Lung (tissue), 17 donors: ENCODE measurements at places on chromosomes 12 and 14. TPM values are rescaled to one million over a fixed set of nuclear protein-coding genes. Genes with fewer than 3 reads are reported as not detected.

Gene NANOG
- polyA plus RNA-seq = not detected

Gene GPR135
- 0.93 TPM for polyA plus RNA-seq

Gene STYK1
- polyA plus RNA-seq = 0.67 TPM

Gene TMCC3
- 7.4 TPM for polyA plus RNA-seq

Gene PTPRQ
- polyA plus RNA-seq = 0.26 TPM

Gene CAPRIN2
- 16.4 TPM for polyA plus RNA-seq

Gene AHNAK2
- 8.1 TPM for polyA plus RNA-seq

Gene SYT1
- polyA plus RNA-seq = 0.05 TPM

Gene RIMKLB
- polyA plus RNA-seq = 19.9 TPM

Gene SSTR1
- 2.2 TPM for polyA plus RNA-seq

Gene TAS2R9
- polyA plus RNA-seq = not detected

Gene PIP4P1
- polyA plus RNA-seq = 27.4 TPM

Gene SLC39A2
- 0.02 TPM for polyA plus RNA-seq

Gene SYCP3
- polyA plus RNA-seq = 0.89 TPM

Gene LRR1
- 8.3 TPM for polyA plus RNA-seq

Gene FBXO34
- 16.3 TPM for polyA plus RNA-seq

Gene MIP
- polyA plus RNA-seq = 0.08 TPM

Gene PMCH
- polyA plus RNA-seq = 0.16 TPM

Gene FOXN4
- polyA plus RNA-seq = 0.06 TPM

Gene BATF
- polyA plus RNA-seq = 74.3 TPM

Gene MMAB
- polyA plus RNA-seq = 69.3 TPM

Gene NFE2
- 38.5 TPM for polyA plus RNA-seq

Gene KRT74
- not detected for polyA plus RNA-seq

Gene HOXC4
- 0.18 TPM for polyA plus RNA-seq

Gene HCAR2
- polyA plus RNA-seq = 31.4 TPM

Gene OAS1
- polyA plus RNA-seq = 14.6 TPM

Gene EVL
- 99.9 TPM for polyA plus RNA-seq

Gene TSPAN11
- 1.4 TPM for polyA plus RNA-seq

Gene SDR9C7
- not detected for polyA plus RNA-seq

Gene CMKLR1
- 19.6 TPM for polyA plus RNA-seq

Gene CACNB3
- 9.9 TPM for polyA plus RNA-seq

Gene CDKN3
- 4.2 TPM for polyA plus RNA-seq

Gene CD163L1
- 2.7 TPM for polyA plus RNA-seq

Gene HOTAIR
- polyA plus RNA-seq = not detected

Gene AGAP2
- polyA plus RNA-seq = 4.4 TPM

Gene CYP46A1
- 1.0 TPM for polyA plus RNA-seq

Gene ADAMTS20
- polyA plus RNA-seq = not detected

Gene ANKRD33
- 0.24 TPM for polyA plus RNA-seq

Gene IFNG-AS1
- not detected for polyA plus RNA-seq

Gene COX8C
- polyA plus RNA-seq = not detected

Gene NAB2
- polyA plus RNA-seq = 32.5 TPM

Gene ZFP36L1
- polyA plus RNA-seq = 364 TPM

Gene CLEC4A
- 5.5 TPM for polyA plus RNA-seq

Gene SELPLG
- 97.0 TPM for polyA plus RNA-seq

Gene SIX6
- not detected for polyA plus RNA-seq

Gene CCDC196
- not detected for polyA plus RNA-seq

Gene SYNDIG1L
- 1.2 TPM for polyA plus RNA-seq

Gene PPP1R36
- 1.6 TPM for polyA plus RNA-seq
